ENCODE measurements at places on chromosomes 2 and 18.

DNA sequence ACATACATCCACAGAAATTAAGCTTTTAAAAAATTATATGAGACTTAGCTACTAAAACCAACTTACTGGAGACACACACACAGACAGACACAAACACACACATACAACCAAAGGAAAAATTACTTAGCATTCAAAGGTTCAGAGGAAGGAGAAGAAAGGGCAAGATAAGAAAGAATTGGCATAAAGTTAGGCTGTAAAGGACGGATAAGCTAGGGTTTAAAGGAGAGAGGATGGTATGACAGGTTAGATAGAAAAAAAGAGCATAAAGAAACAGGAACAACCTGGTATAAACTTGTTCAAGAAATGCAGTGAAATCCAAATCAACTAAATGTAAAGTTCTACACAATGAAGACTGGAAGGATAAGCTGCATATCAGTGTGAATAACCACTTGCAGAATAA, 73.4 kb downstream of the SLC66A3 start:
- H3K36me3 ChIP-seq = peaks cover 5% of the 10 kb centered on the region
- H3K4me1 ChIP-seq = peaks cover 2% of the 10 kb centered on the region
- peak overlapping the region; percentile 0 for H3K27ac ChIP-seq
- no peak for DNase-seq
- no peaks in the 10 kb centered on the region for H3K27me3 ChIP-seq

DNA sequence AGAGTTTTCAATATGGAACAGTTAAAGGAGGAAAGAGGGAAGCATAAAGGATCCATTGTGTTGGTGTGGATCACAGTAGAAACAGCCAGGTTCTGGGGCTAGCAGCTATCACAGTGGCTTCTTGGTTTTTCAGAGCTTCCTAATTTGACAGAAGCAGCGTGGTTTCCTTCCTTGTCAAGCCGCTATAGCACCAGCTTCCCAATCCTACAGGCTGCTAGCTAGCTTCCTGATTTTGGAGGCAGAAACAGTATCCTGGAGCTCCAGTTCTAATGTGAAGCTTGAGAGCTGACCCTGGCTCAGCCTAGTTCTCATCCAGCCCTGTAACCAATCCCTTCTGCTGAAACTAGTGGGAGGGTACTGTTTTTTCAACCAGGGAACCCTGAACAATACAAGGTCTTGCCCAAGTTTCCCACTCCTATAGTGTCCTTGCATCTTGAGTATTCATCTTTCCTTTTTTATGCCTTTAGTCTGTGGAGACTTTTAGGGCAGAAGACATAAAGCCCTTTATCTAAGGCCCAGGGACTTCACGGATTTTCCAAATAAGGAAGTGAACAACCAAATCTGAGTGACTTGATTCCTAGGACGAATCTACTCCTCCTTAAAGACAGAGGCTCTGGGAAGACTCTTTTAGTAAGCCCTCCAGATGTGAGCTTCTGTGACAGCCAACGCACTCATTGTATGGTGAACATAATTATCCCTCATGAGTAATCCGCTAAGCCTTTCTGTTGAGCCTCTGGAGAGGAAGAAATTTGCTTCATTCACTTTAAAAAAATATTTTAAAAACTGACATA, 33.8 kb downstream of the CCDC93 start:
- no peak overlapping the region for H3K27ac ChIP-seq
- peaks cover 6% of the 10 kb centered on the region for H3K4me1 ChIP-seq
- H3K36me3 ChIP-seq = peaks cover 28% of the 10 kb centered on the region
- H3K27me3 ChIP-seq = no peaks in the 10 kb centered on the region
- H3K4me3 ChIP-seq = no peak overlapping the region

- H3K27ac ChIP-seq = peak overlapping the region; percentile 94
- H3K4me3 ChIP-seq = peak overlapping the region; percentile 88
- DNase-seq = no peak
- peaks cover 26% of the 10 kb centered on the region for H3K36me3 ChIP-seq
These were observed 3.6 kb downstream of the COL5A2 start for GRCh38 chr2:189175869-189176433.

GRCh38 chr18:37144921-37145320, 316.0 kb downstream of the KIAA1328 start:
- no peaks in the 10 kb centered on the region for H3K27me3 ChIP-seq
- no peaks in the 10 kb centered on the region for H3K4me1 ChIP-seq
- peaks cover 2% of the 10 kb centered on the region for H3K36me3 ChIP-seq
- no peak overlapping the region for H3K4me3 ChIP-seq
- H3K27ac ChIP-seq = no peak overlapping the region
- DNase-seq = no peak

- DNase-seq = no peak
- no peak overlapping the region for H3K4me3 ChIP-seq
- H3K27ac ChIP-seq = no peak overlapping the region
- peaks cover 15% of the 10 kb centered on the region for H3K27me3 ChIP-seq
- no peaks in the 10 kb centered on the region for H3K36me3 ChIP-seq
- no peaks in the 10 kb centered on the region for H3K4me1 ChIP-seq
These were observed 9.4 kb upstream of the CD302 start for GRCh38 chr2:159807183-159808031.

DNA sequence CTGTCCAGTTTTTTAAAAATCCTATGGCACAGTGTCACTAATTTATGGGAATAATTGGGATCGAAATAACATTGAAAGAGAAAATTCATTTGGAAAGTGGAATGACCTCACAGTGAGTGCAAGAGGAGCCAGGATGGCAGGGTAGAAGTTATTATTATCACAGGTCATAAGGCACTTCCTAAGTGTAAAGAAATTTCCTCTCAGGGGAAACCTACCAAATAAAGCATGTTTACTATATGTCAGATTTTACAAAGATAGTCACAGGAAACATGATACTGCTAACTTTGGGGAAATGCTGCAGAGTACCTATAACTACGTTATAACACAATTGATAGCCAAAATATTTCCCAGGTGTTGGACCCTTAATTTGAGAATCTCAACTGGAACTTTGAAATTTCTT, 226.3 kb upstream of the SMAD7 start:
- no peaks in the 10 kb centered on the region for H3K27me3 ChIP-seq
- H3K4me3 ChIP-seq = no peak overlapping the region
- peaks cover 5% of the 10 kb centered on the region for H3K36me3 ChIP-seq
- H3K27ac ChIP-seq = no peak overlapping the region
- DNase-seq = no peak
- peaks cover 22% of the 10 kb centered on the region for H3K4me1 ChIP-seq

- H3K27ac ChIP-seq = no peak overlapping the region
- no peak for DNase-seq
- no peaks in the 10 kb centered on the region for H3K27me3 ChIP-seq
- H3K4me1 ChIP-seq = peaks cover 11% of the 10 kb centered on the region
These were observed 43.1 kb upstream of the GALNT3 start for GRCh38 chr2:165837122-165837521.

DNA sequence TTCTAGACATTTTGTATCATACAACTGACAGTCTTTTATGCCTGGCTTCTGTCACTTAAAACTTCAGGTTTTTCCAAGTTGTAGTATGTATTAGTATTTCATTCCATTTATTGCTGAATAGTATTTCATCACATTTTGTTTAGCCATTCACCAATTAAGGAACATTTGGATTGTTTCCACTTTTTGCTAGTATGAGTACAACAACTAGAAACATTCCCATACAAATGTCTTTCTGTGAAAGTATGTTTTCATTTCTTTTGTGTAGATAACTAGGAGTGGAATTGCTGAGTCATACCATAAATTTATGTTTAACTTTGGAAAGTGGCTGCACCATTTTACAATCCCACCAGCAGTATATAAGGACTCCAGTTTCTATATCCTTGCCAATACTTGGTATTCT, 135.9 kb downstream of the ATAD2B start:
- peaks cover 22% of the 10 kb centered on the region for H3K36me3 ChIP-seq
- H3K27ac ChIP-seq = peak overlapping the region; percentile 93
- no peak overlapping the region for H3K4me3 ChIP-seq
- H3K4me1 ChIP-seq = peaks cover 26% of the 10 kb centered on the region

- no peak for DNase-seq
- H3K4me3 ChIP-seq = no peak overlapping the region
- no peaks in the 10 kb centered on the region for H3K27me3 ChIP-seq
- H3K27ac ChIP-seq = no peak overlapping the region
- peaks cover 5% of the 10 kb centered on the region for H3K4me1 ChIP-seq
- H3K36me3 ChIP-seq = peaks cover 3% of the 10 kb centered on the region
These were observed 401.3 kb upstream of the PIK3C3 start for GRCh38 chr18:41553716-41554115.

DNA sequence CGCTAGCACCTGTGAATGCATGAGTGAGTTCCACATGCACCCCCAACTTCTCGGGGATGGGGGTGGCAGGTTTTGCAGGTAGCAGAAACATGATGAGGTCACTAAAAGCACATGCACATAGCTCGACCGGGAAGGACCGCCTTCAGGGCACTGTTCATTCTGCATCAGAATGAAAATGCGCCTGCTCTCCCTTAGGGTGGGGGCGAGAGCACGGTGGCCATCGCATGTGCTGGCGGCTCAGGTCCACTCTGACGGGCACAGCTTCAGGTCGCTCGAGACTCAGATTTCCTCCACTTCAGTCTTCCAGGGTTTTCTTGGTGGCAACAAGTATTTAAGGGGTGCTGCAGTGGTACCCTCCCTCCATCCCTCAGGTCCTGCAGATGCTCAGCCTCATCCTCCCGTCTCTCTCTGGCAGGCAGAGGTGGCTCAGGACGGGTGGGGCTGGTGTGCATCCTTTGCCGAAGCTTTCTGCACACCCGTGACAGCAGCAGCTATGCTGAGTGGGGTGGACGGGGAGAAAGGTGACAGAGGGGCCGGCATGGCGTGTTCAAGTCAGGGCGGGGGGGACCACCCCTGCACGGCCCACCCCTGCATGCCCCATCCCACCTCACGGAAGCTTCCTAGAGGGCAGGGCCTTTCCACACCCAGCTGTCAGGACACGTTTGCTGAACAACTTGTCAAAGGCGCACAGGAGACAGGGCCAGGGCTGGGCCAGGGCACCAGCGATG, 14.8 kb downstream of the KCNIP3 start:
- H3K4me1 ChIP-seq = peaks cover 2% of the 10 kb centered on the region
- no peaks in the 10 kb centered on the region for H3K27me3 ChIP-seq
- no peak for DNase-seq
- H3K27ac ChIP-seq = no peak overlapping the region

GRCh38 chr2:47173986-47174732, 19.1 kb upstream of the STPG4 start:
- H3K27ac ChIP-seq = peak overlapping the region; percentile 96
- peaks cover 11% of the 10 kb centered on the region for H3K36me3 ChIP-seq
- peaks cover 62% of the 10 kb centered on the region for H3K4me1 ChIP-seq
- peak overlapping the region; percentile 90 for H3K4me3 ChIP-seq
- H3K27me3 ChIP-seq = no peaks in the 10 kb centered on the region

GRCh38 chr18:55396979-55397378, 191.0 kb downstream of the TCF4 start:
- peaks cover 36% of the 10 kb centered on the region for H3K4me1 ChIP-seq
- H3K27ac ChIP-seq = no peak overlapping the region
- H3K27me3 ChIP-seq = no peaks in the 10 kb centered on the region
- DNase-seq = no peak
- H3K4me3 ChIP-seq = no peak overlapping the region

GRCh38 chr2:6915399-6915798, 1.8 kb upstream of the RNF144A start:
- H3K4me3 ChIP-seq = no peak overlapping the region
- no peaks in the 10 kb centered on the region for H3K36me3 ChIP-seq
- H3K27me3 ChIP-seq = peaks cover 4% of the 10 kb centered on the region
- no peak overlapping the region for H3K27ac ChIP-seq

DNA sequence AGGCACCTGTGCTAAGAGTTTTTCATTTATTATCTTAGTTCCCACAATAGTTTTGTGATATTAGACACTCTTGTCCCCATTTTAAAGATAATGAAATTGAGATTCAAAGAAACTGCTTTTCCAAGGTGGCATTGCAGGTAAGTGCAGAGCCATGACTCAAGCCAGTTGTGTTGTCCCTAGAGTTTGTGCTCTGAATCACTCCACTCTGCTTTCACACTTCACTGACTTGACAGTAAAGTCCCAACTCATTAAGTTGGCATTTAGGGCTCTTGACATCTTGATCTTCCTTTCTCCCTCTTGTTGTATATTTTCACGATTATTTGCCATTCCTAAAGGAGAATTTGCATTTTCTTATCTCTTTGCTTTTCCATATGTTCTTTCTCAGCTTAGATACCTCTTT, 114.3 kb downstream of the DIS3L2 start:
- H3K4me3 ChIP-seq = no peak overlapping the region
- no peak overlapping the region for H3K27ac ChIP-seq
- H3K27me3 ChIP-seq = no peaks in the 10 kb centered on the region
- peaks cover 7% of the 10 kb centered on the region for H3K4me1 ChIP-seq

- H3K4me3 ChIP-seq = no peak overlapping the region
- H3K36me3 ChIP-seq = peaks cover 11% of the 10 kb centered on the region
- no peak for DNase-seq
- H3K27me3 ChIP-seq = no peaks in the 10 kb centered on the region
These were observed 489.6 kb downstream of the SLC4A3 start for GRCh38 chr2:220117025-220117424.

DNA sequence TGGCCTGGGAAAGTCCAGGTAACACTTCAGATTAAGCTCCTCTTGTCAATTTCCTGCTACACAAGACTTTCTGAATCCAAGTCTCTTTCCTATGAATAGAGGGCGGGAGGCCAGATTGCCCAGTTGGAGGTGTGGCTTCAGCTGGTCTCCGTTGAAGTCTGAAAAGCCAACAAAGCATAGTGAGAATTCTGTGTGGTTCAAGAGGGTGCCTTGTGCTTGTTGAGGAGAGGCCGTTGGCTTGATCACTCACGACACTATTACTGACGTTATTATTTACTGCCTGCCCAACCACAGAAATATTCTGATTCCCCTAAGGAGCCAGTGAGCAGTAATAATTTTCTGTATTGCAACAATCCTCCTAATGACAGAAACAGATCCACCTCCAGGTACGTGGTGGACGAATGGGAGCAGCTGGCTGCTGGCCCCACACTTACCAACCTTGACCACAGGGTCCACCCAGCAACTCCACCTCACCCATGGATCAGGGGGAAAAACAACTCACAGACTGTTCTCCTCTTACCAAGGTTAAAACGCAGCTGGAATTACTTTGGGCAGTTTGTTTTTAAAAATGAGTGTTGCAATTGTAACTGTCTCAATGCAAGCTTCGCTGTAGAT, 21.9 kb downstream of the NRP2 start:
- H3K36me3 ChIP-seq = peaks cover 6% of the 10 kb centered on the region
- DNase-seq = no peak
- peak overlapping the region; percentile 71 for H3K27ac ChIP-seq
- no peaks in the 10 kb centered on the region for H3K27me3 ChIP-seq

- H3K27me3 ChIP-seq = peaks cover 30% of the 10 kb centered on the region
- no peak overlapping the region for H3K27ac ChIP-seq
- H3K36me3 ChIP-seq = no peaks in the 10 kb centered on the region
- no peak overlapping the region for H3K4me3 ChIP-seq
- no peak for DNase-seq
These were observed 3.5 kb upstream of the UGT1A1 start for GRCh38 chr2:233756429-233757081.

GRCh38 chr2:16244966-16245320, 304.6 kb downstream of the MYCN start:
- peak; percentile 36 for DNase-seq
- H3K4me1 ChIP-seq = no peaks in the 10 kb centered on the region
- H3K27ac ChIP-seq = no peak overlapping the region
- no peaks in the 10 kb centered on the region for H3K36me3 ChIP-seq

Data from osteocyte (in vitro differentiated cells).